ENCODE measurements at places on chromosomes 5 and 9.
A peak's percentile ranks its signal among the peaks of the same experiment; 100 is the strongest.

DNA sequence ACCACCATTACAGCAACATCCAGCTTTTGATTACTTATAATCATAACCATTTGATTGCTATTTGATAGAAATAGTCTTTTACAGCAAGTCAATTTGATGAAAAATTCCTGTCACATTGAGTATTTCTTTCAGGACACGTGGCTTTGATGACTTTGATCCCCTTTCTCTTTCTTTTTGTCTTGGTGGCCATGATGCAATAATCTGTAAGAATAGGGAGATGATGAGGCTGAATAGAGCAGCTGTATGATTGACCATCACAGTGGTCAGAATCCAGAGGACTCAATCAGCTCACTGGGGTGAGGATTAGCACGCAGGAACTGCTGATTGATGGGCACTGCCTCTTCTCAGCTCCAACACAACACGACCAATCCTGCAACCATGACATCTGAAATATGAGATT is 262.7 kb downstream of the PARP8 start:
- no peak for DNase-seq

DNA sequence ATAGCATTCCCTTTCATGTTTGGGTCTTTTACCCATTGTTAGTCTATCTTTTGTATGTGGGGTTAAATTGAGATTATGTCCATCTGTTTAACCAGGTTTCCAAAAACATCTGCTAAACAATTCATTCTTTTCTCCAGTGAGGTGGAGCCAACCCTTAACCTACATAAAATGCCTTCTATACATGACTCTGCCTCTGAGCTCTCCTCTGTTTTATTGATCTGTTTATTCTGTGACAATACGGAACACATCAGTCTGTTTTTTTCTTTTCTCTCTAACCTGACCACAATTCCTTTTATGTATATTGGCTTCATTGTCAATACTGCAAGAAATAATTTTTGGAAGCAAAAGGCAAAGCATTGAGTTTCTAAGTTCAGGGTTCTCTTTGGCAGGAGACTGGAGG is 9.9 kb upstream of the ARL15 start:
- DNase-seq, result no peak

DNA sequence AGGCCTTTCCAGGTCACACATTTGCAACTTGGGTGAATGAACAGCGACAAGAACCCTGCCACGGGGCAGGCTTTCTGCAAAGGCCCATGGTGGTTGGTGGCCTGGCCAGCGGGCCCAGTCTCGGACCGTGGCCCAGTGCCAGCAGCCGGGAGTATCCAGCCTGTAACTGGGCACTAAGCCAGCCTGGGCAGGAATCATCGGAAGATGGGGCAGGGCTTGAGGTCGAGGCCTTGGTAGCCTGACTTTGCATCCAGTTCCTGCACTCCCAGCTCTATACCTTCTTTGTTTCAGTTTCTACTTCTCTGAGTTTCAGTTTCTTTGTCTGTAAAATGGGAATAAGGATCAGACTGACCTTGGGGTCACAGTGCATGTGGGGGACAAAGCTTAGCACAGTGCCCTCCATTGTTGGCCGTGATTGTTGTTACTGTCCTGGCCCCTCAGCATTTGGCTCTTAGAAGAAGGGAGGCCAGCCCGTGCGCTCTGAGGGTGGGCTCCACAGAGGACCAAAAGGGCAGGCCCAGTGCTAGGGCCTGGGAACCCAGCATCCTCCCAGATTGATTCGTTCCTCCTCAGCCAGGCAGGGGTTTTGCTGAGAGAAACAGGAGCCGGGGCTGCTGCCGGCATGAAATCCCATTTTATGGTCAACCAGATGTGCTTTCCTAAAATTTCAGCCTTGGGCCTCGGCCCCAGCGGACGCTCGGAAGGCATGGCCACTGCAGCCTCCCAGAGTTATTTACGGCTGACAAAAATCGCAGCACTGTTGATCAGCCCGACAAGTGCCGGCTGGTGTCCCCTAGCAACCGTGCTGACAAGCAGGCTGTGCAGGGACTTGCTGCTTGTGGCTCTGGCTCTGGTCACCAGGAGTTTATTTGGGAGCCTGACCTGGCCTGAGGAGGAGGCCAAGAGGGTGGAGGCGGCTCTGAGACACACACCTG is 43.6 kb downstream of the JADE2 start:
- no peak for DNase-seq

- no peak for DNase-seq
Measured at GRCh38 chr5:35852084-35852734, 4.5 kb upstream of the IL7R start.

DNA sequence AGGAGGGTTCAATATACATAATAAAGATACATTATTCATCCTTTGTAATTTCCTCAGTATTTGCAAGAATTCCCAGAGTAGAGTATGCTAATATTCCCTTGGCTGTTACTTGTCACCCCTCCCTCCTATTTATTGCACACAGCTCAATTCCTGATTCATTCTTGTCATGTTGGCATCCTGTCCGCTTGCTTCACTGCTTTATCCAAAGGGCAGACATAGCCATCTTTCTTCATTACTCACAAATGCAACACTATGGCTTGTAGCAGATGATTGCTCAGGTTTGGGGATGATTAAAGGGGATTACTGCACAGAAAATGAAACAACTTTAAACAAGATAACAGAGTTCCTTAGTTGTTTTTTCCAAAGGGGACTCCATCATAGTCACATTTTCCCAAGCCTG is 1.2 kb upstream of the IL33 start:
- DNase-seq, result no peak

DNA sequence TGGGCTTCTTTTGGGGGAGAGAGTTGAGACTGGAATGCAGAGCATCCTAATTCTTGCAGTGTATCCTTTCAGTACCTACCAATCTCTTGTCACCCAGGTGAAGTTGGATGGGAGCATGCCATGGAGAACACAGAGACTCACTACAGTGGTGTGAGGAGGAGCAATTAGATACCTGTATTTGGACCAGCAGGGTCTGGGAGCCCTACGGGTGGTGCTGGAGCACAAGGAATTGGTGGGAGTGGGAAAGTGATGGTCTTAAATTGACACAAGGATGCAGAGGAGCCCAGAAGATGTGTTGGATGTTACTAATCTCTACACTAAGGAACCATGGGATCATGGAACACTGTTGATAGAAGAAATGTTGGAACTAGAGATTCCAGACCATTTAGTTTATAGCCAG is 212.7 kb downstream of the CHSY3 start:
- DNase-seq, result no peak

DNA sequence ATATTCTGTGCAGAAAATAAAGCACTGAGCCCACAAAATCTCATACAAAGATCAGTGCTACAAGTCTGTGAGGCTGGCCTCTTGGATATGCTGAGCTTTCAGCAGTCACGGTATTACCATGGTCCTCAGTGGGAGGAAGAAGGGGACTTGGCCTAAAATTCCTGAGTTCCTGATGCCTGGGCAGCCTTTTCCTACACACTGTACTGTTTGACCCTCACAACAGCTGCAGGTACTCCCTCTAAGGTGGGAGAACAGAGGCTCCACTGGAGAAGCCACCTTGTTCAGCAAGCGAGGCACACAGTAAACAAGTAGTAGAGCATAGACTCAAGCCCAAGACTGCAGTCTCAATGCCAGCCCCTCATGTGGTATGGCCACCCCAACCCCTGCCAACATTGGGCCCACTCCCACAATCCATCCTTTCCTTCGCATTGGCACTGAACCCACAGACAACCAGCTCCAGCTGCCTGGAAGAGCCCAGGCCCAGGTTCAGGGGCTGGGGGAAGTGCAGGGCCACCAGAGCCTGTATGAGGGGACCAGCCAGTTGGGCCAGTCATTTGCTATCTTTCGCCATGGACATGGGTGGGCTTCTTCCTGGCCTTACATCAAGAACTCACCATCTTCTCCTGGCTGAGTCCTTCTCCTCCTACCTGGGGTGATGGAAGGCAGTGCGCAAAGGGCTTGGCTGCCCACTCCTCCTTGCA is 14.3 kb downstream of the ACSL6 start:
- DNase-seq, result no peak

GRCh38 chr9:94150890-94151650 is 66.8 kb downstream of the PTPDC1 start:
- DNase-seq, result no peak

GRCh38 chr5:123147128-123147715 is 58.2 kb downstream of the PRDM6 start:
- no peak for DNase-seq

DNA sequence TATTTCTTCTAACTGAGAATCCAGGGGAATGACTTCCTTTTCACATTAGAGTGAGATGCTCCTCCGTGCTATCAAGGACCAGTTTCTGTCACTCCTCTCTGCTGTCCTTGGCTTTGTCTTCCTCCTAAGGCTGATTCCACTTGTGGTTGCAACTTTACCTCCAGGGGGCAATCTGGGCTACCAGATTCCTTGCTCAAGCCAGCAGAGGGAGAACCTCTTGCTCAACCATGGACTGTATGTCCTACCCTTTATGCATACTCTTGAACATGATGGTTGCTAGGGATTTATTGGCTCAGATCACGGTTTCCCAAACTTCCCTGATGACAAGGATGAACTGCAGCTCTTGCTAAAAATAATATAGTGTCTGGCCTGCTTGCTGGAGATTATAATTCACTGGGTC is 24.0 kb downstream of the NNT start:
- no peak for DNase-seq

DNA sequence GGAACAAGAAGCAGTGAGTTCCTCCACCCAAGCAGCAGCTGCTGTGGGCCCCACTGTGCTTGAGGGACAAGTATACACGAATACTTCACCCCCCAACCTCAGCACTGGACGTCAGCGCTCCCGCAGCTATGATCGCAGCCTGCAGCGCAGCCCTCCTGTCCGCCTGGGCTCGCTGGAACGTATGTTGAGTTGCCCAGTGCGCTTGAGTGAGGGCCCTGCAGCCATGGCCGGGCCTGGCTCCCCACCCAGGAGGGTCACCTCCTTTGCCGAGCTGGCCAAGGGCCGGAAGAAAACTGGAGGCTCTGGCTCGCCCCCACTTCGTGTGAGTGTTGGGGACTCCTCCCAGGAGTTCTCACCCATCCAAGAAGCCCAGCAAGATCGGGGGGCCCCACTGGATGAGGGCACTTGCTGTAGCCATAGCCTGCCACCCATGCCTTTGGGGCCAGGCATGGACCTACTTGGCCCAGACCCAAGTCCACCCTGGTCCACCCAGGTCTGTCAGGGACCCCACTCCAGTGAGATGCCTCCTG is 57.1 kb upstream of the TESK1 start:
- no peak for DNase-seq

DNA sequence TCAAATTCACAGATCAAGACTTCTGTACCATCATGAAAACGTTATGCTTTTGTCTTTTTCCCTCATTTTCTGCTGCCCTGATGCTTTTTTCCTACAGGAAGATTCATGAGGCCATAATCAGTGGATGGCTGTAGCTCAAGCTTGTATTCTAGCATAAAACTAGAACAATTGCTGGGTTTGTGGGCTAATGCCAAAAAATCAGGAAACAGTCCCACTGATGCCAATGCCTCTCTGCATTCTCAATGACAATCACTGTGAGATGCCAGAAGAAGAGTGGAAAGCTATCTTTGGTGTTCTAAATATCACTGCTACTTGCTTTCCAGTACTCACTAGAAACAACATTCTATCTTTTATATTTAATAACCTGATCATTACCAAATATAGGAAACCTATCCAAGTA is 33.3 kb upstream of the FAM170A start:
- DNase-seq, result no peak

- no peak for DNase-seq
Measured at GRCh38 chr5:124919747-124920525, 173.5 kb upstream of the ZNF608 start.

- no peak for DNase-seq
Measured at GRCh38 chr9:97761056-97761598, 64.0 kb upstream of the XPA start.

DNA sequence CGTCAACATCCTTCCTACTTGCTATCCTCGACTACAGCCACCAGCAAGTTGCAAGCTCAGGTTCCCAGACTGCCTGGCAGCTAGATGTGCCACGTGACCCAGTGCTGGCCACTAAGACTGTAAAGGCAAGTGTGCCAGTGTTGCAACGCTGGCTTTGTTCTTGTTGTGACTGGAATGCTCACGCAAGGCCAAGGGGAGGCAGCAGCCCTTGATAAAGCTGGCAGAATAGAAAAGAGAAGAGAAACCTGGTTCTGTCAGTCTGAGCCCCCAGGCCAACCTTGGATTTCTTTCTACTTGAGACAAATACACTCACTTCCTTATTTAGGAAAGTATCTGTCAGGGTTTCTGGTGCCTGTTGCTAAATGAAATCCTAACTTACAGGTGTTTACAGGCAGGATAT is 113.0 kb downstream of the KLHL3 start:
- DNase-seq, result no peak

- no peak for DNase-seq
Measured at GRCh38 chr9:11374926-11375325, 762.1 kb upstream of the PTPRD start.

DNA sequence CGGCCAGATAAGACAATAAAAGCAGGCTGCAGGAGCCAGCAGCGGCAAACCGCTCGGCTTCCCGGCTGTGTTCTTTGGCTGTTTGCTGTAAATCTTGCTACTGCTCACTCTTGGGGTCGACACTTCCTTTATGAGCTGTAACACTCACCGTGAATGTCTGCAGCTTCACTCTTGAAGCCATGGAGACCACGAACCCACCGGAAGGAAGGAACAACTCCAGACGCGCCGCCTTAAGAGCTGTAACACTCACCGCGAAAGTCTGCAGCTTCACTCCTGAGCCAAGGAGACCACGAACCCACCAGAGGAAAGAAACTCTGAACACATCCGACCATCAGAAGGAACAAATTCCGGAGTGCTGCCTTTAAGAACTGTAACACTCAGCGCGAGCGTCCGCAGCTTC is 451.7 kb downstream of the AGTPBP1 start:
- no peak for DNase-seq

GRCh38 chr9:3441197-3441816 is 84.5 kb downstream of the RFX3 start:
- DNase-seq, result peak; percentile 16

GRCh38 chr5:62093976-62094375 is 212.0 kb upstream of the KIF2A start:
- DNase-seq, result no peak

DNA sequence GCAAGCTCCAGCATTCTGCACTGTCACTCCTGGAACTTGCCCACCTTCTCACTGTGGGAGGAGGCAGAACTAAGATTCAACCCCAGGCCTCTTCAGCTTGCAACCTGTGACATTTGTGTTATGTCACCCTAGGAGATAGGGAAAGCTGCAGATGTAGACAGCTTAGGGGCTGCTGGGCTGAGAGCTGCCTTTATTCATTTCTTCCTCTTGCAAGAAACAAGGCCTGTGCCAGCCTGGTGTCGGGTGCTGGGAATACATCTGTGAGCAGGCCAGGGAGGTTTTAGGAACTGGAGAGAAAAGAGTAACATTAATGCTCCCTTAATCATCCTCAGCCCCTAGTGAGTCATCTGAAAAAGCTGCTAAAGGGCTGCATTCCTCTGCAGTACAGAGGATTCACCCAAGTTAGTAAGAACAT is 101.8 kb downstream of the FGF18 start:
- no peak for DNase-seq

Measured in iPS DF 6.9 (cell line).